Adrenal gland (tissue), 19 donors: ENCODE measurements at places on chromosomes 16 and 17. TPM values are rescaled to one million over a fixed set of nuclear protein-coding genes. Genes with fewer than 3 reads are reported as not detected.

DNA sequence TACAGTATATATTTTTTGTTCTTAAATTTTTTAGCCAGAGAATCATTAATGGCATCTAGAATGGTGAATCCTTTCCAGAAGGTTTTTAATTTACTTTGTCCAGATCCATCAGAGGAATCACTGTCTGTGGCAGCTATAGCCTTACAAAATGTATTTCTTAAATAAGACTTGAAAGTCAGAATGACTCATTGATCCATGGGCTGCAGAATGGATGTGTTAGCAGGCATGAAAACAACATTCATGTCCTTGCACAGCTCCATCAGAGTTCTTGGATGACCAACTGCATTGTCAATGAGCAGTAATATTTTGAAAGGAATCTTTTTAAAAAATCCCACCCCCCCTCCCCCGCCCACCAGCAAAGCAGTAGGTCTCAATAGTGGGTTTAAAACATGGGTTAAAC lies 51.4 kb downstream of the CACNG1 start:
- no peak overlapping the region for H3K27ac ChIP-seq
- H3K4me3 ChIP-seq = no peak overlapping the region
- no peaks in the 10 kb centered on the region for H3K36me3 ChIP-seq
- H3K4me1 ChIP-seq = no peaks in the 10 kb centered on the region
- DNase-seq = no peak
- no peaks in the 10 kb centered on the region for H3K27me3 ChIP-seq

DNA sequence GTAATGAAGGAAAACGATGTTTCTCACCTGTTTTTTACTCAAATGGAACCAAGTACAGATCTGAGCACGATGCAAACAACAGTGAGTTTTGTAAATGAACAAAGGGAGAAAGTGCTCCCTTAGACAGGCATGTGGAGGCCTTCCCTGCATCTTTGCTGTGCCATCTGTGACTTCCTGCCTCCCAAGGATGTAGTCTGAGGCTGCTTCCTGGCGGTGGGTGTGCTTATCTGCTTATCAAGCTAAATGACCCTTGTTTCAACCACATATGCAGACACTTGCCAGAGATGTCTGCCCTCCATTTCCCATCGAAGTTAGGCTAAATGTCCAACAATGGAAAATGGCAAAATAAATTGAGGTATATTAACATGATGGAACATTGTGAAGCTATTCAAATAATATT lies 34.6 kb downstream of the RGS9 start:
- peak; percentile 29 for DNase-seq
- H3K4me3 ChIP-seq = no peak overlapping the region
- H3K27ac ChIP-seq = peak overlapping the region; percentile 52
- H3K27me3 ChIP-seq = no peaks in the 10 kb centered on the region
- no peaks in the 10 kb centered on the region for H3K4me1 ChIP-seq

DNA sequence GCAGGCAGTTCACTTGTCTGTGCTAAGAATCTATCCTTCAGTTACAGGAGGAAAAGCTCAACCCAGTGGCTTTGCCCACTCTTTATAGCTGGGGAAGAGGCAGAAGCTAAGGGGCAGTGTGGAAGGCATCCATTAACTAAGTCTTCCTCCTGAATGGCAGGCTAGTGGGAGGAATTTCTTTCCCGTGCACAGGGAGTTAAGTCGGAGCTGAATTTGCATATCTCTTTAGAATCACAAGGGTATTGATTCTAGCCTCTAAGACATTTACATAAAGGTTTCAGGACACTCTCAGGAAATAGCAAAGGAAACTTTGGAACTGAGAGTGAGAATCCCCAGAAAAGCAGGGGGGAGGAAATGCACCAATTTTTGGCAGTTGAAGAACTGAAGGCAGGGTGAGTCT lies 245.6 kb downstream of the CA10 start:
- H3K36me3 ChIP-seq = no peaks in the 10 kb centered on the region
- DNase-seq = no peak
- H3K4me1 ChIP-seq = no peaks in the 10 kb centered on the region
- no peak overlapping the region for H3K27ac ChIP-seq
- H3K4me3 ChIP-seq = no peak overlapping the region

- DNase-seq = no peak
- H3K27ac ChIP-seq = no peak overlapping the region
- no peaks in the 10 kb centered on the region for H3K27me3 ChIP-seq
- H3K36me3 ChIP-seq = peaks cover 4% of the 10 kb centered on the region
These were observed 71.8 kb upstream of the METRNL start for GRCh38 chr17:83007504-83008185.

DNA sequence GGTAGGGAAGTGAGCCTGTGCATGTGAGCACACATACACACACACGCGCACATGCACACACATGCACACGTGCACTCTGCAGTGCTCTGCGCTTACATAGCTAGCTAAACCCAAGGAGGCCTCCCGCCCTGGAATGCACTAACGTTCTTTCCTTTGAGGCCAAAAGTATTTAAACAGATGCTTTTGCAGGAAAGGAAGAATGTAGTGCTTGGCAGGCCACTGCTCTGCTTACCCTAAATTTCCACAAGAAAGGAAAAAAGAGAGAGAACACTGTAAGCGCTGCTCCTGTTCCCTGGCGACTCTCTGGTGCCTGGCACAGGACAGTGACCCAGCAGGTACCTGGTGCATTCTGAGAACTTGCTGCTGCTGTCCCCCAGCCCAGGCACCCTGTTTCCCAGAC lies 31.3 kb upstream of the MRPS23 start:
- H3K36me3 ChIP-seq = no peaks in the 10 kb centered on the region
- DNase-seq = no peak
- H3K27me3 ChIP-seq = no peaks in the 10 kb centered on the region
- peaks cover 10% of the 10 kb centered on the region for H3K4me1 ChIP-seq
- H3K4me3 ChIP-seq = no peak overlapping the region
- H3K27ac ChIP-seq = peak overlapping the region; percentile 33

GRCh38 chr16:68737730-68738629 lies 888 bp downstream of the CDH1 start:
- H3K27ac ChIP-seq = no peak overlapping the region
- H3K4me3 ChIP-seq = no peak overlapping the region
- no peak for DNase-seq
- peaks cover 5% of the 10 kb centered on the region for H3K4me1 ChIP-seq
- H3K36me3 ChIP-seq = no peaks in the 10 kb centered on the region

DNA sequence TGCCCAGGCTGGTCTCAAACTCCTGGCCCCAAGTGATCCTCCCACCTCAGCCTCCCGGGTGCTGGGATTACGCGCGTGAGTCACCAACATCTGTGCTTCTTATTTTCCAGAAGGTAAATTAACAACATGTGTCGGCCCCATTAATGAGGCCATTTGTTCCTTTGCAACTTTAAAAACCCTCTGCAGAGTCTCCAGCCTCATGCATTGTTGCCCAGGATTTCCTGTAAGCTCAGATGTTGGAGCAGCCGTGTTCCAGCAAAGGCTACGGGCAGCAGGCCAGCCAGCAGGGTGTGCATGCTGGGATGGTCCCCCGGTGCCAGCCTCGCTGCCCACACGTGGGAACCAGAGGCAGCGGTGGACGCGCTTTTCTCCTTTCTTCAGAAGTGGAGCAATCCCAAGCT lies 19.1 kb upstream of the HEXD start:
- no peak for DNase-seq
- H3K36me3 ChIP-seq = no peaks in the 10 kb centered on the region
- H3K4me1 ChIP-seq = no peaks in the 10 kb centered on the region
- no peaks in the 10 kb centered on the region for H3K27me3 ChIP-seq
- no peak overlapping the region for H3K27ac ChIP-seq
- H3K4me3 ChIP-seq = no peak overlapping the region

DNA sequence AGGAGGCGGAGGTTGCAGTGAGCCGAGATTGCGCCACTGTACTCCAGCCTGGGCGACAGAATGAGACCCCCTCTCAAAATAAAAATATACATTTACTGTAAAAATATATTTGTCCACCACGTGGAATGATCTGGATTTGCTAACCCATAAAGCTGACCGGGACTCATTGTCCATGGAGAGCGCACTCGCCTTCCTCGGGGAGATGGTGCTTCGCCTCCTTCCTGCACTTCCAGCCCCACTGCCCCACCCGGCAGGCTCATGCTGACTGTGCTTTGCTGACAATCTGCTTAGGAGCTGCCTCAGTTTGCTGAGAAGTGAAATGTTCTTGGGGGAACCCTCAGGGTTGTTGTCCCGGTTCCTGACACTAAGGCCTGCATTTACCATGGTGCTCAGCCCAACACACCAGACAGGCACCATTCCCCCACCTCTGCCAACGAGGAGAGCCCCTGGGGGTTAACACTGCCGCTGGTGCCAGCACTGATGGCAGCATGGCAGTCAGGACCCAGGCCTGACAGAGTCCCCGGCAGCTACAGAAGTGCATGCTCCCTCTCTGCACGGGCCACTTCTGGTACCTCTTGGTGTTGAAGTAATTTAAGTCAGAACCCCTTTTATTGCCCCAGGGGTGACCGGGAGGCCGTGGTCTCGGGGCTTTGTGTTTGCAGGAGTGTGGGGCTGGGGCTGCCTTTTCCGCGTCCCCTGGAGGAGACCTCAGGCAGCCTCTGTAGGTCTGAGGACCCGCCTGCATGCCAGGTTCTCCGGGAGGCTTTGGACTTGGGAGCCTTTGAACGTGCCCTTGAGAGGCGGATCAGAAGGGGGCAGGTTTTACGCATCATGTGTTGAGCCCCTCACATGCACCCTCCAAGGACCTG lies 2.5 kb downstream of the NUBP2 start:
- H3K36me3 ChIP-seq = peaks cover 32% of the 10 kb centered on the region
- H3K27ac ChIP-seq = no peak overlapping the region
- H3K4me1 ChIP-seq = peaks cover 15% of the 10 kb centered on the region
- DNase-seq = no peak
- H3K4me3 ChIP-seq = no peak overlapping the region

DNA sequence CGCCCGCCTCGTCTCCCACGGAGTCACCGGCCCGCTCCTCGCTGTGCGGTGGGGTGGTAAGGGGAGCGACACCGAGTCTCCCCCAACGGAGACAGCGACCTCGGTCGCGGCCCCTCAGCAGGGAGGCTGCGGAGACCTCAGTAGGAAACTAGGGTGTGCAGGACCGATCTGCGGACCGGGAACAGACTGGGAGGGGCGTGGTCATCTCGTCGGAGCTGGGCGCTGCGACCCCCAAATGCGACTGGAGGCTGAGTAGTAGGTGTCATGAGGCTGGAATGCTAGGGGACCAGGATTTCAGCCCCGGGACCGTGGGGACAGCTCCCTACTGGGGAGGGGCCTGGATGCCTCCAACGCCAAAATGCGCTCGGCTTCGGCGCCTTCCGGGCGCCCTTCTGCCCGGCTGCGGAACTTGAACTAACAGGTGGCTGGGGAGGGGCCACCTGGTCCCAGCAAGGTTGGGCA lies 1.3 kb downstream of the CACNG4 start:
- DNase-seq = no peak
- peaks cover 32% of the 10 kb centered on the region for H3K27me3 ChIP-seq
- H3K36me3 ChIP-seq = no peaks in the 10 kb centered on the region
- no peak overlapping the region for H3K27ac ChIP-seq
- peaks cover 14% of the 10 kb centered on the region for H3K4me1 ChIP-seq

GRCh38 chr16:12675852-12676251 lies 127.8 kb downstream of the CPPED1 start:
- H3K27ac ChIP-seq = no peak overlapping the region
- no peaks in the 10 kb centered on the region for H3K36me3 ChIP-seq
- no peaks in the 10 kb centered on the region for H3K4me1 ChIP-seq

GRCh38 chr16:87784812-87785211 lies 19.0 kb upstream of the KLHDC4 start:
- H3K36me3 ChIP-seq = no peaks in the 10 kb centered on the region
- no peaks in the 10 kb centered on the region for H3K4me1 ChIP-seq
- H3K4me3 ChIP-seq = no peak overlapping the region
- peak; percentile 29 for DNase-seq
- H3K27ac ChIP-seq = no peak overlapping the region

GRCh38 chr17:75124819-75125162 lies 6.8 kb downstream of the NT5C start:
- H3K27ac ChIP-seq = no peak overlapping the region
- H3K36me3 ChIP-seq = no peaks in the 10 kb centered on the region
- DNase-seq = no peak

- no peak overlapping the region for H3K4me3 ChIP-seq
- H3K4me1 ChIP-seq = peaks cover 47% of the 10 kb centered on the region
- no peak overlapping the region for H3K27ac ChIP-seq
These were observed 26.3 kb downstream of the SMURF2 start for GRCh38 chr17:64635647-64636305.

DNA sequence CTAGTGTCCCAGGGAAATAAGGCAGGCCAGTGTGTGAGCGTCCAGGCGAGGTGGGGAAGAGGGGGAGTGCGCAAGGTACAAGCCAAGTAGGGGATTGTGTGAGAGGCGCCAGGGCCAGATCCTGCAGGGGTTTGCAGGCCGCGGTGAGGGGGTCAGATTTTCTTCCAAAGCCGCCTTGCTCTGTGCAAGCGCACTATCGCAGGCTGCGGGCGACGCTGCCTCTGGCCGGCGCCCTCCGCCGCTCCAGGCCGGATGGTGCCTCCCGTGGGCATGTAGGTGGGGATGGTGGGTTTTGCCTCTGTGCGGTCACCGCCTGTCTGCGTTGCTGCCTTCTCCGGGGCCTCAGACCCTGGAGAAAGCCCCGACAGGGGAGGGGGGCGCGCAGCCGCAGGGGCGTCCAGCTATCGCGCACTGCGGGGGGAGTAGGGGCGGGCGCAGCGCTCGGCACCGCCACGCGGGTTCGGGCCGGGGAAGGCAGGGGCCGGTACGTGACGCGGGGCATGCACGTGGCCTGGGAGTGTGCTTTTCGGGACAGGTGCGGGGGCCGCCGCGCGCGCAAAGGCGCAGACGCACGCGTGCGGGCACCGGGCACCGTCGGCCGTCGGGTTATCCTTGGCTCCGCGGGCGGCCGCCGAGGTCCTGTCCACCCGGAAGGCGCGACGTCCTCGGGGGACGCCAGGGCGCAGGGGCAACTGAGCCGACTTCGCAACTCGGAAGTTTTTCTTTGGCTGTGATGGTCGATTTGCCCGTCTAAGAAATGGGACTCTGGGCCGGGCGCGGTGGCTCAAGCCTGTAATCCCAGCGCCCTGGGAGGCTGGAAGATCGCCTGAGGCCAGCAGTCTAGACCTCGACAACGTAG lies 1.1 kb upstream of the HAPSTR1 start:
- H3K4me1 ChIP-seq = peaks cover 32% of the 10 kb centered on the region
- DNase-seq = peak; percentile 44
- no peaks in the 10 kb centered on the region for H3K27me3 ChIP-seq
- H3K36me3 ChIP-seq = peaks cover 6% of the 10 kb centered on the region

- peak; percentile 87 for DNase-seq
- no peaks in the 10 kb centered on the region for H3K27me3 ChIP-seq
- peak within 1 kb of the TSS; percentile 94 for H3K27ac ChIP-seq
- H3K4me3 ChIP-seq = peak within 1 kb of the TSS; percentile 2
- no peaks in the 10 kb centered on the region for H3K36me3 ChIP-seq
These were observed at the start of gene SLFN12 for GRCh38 chr17:35432176-35433074. Gene SLFN12, minus strand, starts transcription at chr17:35432500. Its CDS starts 9,472 bp downstream, at chr17:35423028.

Gene POLG2
- 11.1 TPM for polyA plus RNA-seq

Gene PIK3R5
- 3.3 TPM for polyA plus RNA-seq

Gene MRC2
- polyA plus RNA-seq = 22.3 TPM

Gene KRTAP1-5
- not detected for polyA plus RNA-seq

Gene CASKIN1
- polyA plus RNA-seq = 5.2 TPM

Gene HAPSTR1
- 36.8 TPM for polyA plus RNA-seq

Gene NT5C3B
- polyA plus RNA-seq = 98.8 TPM

Gene SLC5A10
- 0.20 TPM for polyA plus RNA-seq

Gene ANKFY1
- 14.8 TPM for polyA plus RNA-seq

Gene GAST
- not detected for polyA plus RNA-seq

Gene TPSB2
- 0.32 TPM for polyA plus RNA-seq
